Stimulated activated CD4-positive, alpha-beta T cell treated with anti-CD3 and anti-CD28 coated beads, Interleukin-15, amount 100 ng/mL, for 24 hours (primary cell): ENCODE measurements at places on chromosomes 3 and 15.

GRCh38 chr3:160035757-160036156 lies 47.1 kb downstream of the IL12A start:
- no peak for DNase-seq

GRCh38 chr3:181726351-181727330 lies 14.9 kb downstream of the SOX2 start:
- no peak for DNase-seq

DNA sequence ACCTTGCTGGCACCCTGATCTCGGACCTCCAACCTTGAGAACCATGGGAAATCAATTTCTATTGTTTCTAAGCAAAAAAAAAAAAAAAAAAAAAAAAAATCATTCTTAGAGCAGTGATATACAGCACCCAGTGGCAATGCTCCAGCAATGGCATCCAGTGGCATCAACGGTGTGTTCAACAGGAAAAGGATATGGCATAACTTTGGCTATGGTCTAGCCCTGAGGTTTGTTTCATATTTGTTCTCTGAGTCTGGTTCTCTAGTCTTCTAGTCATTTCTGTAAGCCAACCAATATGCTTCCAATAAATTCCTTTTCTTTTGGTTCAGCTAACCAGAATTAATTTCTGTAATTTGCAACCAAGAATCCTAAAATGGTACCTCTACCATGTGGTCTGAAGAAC lies 19.2 kb downstream of the DENND4A start:
- no peak for DNase-seq

DNA sequence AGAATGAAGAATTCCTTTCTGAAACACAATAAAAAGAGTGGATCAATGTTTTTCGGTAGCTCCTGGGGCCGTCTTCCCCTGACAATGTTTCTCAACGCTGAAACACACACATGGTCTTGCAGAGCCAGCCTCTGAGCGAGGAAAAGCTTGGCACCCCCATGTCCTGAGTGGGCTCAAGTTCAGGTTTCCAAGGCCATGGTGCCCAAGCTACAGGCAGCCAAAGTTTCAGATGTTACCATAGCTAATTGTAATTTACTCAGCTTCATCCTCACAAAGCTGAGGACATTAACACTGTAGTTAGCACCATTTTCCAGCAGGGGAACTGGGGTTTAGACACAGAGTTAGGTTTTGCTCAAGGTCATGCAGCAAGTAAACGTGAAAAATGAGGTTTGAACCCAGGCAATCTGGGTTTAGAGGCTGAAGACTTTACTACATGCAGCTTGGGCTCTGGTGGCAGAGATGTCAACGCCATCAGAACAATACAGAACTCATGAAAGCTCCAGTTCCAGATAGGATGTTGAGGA lies 199.1 kb downstream of the TJP1 start:
- DNase-seq, result no peak

GRCh38 chr15:34155859-34156258 lies 54.0 kb downstream of the PGBD4 start:
- no peak for DNase-seq

DNA sequence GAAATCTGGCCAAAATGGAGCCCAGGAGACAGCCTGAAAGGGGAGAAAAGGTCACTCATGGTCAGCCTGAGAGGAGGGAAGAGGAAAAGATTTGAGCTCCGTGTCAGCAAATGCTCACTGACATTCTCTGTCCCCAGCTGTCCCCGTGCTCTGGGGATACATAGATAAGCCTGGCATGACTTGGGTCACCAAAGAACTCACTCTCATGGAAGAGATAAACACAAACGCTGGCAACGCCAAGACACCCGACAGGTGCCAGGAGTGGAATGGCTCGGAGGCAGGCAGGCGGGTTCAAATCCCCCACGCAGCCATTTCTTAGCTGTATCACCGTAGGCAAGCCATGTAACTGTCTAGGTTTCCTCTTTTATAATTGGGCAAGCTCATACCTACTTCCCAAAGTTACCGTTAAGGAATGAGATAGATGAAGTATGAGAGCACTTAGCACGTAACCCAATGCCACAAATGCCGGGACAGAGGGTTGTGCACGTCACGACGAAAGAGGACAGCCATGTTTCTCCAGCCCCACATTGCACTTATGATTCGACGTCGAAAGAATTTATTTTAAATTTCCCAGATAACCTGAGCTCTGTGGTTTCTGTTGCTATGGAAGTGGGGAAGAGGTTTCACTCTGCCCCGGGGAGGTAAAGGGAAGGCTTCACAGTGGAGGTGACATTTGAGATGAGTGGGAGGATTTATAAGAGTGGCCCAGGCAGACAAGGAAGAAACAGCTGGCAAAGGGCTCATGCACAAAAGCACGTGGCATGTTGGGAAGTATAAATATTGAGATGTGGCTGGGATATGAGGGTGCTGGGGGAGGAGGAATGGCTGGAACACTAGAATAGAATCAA lies 41.4 kb upstream of the TSEN2 start:
- no peak for DNase-seq

DNA sequence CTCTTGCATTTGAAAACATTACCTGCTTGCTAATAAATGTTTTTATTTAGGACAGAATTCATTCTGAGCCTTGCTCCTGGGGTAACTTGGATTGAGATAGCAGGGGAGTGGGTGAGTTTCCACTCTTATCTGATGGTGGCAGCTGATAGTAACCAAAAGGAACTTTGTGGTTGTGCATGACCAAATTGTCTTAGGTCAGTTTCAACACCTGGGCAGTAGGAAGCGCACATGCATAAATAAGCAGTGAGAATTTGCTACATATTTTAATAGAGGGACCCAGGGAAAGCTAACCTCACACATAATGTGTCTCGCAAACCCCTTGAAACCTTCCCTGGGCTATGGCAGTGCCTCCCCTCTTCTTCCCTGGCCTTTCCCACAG lies 65.4 kb upstream of the XCR1 start:
- DNase-seq, result no peak

DNA sequence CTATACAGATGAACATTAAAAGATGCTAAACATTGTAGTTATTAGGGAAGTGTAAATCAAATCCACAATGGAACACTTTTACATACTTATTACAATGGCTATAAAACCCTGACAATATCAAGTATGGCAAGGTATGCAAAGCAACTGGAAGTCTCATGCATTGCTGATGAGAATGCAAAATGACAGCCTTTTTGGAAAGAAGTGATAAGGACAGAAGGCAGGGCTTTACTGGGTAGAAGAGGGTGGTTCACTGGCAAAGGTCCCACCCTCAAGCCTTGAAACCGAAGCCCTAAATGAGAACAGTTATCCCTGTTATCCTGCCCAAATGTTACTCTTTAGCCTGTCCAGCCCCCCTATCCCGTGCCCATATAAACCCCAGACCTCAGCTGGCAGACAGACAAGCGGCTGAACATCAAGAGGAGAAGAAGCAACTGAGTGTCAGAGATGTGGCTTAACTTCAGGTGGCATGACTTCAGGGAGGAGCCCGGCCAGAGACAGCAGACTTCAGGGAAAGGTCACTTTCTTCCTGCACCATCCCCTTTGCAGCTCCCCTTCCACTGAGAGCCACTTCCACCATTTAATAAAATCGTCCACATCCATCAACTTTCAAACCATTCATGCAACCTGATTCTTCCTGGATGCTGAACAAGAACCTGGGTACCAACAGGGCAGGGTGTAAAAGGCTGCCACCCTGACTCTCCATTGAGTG lies 732 bp upstream of the GCSAM start:
- no peak for DNase-seq

DNA sequence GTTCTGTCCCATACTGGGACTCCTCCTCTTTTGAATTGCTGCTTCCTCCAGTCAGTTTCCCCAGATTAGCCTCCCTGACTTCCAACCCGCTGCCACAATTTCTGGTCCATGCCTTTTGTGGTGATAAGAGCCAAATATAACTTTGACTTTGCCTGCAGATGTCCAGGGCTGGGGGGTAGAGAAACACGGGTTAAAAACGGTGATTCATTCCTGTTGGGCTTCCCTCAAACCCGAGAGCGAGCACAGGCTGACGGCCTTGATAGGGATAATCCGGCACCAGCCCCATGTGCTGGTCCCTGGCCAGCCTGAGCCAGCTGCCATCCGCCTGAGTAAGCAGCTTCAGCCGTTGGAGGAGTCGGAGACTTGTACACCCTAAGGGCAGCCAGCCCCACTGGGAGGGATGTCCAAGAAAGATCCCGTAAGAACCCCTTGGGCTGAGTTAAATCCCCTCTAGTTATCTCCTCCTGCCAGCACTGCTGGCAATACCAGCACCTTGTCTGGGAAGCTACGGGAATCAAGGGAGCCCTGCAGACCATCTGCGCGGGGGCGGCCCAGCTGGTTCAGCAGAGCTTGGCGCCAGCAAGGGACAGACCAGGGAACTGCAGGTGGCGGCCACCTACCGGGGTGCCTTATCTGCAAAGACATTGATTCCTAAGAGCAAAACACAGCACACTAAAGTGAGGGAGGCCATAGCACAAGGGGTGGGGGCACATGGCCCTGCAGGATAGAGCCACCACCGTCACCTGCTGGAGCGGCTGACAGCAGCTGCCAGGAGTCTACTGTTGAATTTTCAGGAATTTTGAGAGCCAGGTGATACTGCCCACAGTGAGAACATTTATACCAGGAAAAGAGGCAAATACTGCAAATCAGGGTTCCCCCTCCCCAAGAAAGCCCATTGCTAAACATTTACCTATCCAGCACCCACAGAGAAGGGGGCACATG lies 18.1 kb downstream of the CSPG4 start:
- peak; percentile 19 for DNase-seq

- no peak for DNase-seq
Observed at GRCh38 chr3:117920253-117920898, 1114.3 kb downstream of the IGSF11 start.

GRCh38 chr3:182760576-182761164 lies 32.6 kb upstream of the ATP11B start:
- no peak for DNase-seq

DNA sequence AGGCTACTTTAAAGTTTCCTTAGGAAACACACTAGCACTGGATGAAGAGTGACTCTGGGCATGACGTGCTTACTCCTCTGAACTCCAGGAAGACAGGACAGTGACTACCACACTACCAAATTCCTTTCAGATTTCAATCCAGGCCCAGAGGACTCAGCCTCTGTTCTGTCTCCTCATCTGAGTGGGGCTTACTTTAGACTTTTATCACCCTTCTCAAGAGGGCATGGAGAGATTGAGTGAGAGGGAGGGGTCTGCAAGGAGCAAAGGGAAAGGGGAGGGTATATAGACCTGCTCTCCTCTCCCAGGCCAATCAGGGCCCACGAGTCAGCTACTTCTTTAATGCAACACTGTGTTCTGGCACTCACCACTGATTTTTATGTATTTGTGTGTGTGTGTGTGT lies 29.4 kb upstream of the RSL24D1 start:
- no peak for DNase-seq

GRCh38 chr3:156207802-156208685 lies 87.7 kb downstream of the KCNAB1 start:
- no peak for DNase-seq

GRCh38 chr15:68684476-68684875 lies 105.7 kb downstream of the CORO2B start:
- DNase-seq, result no peak

DNA sequence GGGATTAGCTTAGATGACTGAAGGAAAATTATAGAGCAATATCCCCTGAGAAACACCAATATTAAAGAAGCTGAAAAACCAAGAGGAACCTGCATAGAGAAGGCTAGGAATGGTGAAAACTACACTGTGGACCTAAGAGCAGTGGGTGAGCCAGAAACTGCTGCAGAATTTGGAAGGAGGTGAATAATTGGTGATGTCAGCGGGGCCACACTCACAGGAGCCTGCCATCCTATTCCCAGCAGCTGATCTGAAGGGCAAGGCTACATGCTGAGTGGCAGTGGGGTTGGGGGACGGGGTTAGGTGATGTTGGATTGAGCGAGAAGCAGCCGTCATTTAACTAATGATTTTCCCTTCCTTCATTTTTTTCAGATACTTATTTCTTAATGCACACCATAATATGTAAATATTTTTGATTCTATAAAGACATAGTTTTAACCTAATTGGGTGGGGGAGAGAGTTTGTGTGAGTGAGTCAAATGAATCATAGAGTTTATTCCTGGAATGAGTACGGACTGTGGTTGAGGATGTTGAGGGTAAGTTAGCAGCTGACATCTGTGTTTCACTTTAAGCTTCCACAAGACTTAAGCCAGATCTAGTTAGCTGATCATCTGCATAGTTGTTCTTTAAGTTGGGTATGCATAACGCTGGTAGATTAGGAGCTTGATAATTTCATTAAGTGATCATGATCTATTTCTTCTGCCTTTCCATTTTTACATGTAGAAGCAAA lies 222.8 kb downstream of the PTPRG start:
- no peak for DNase-seq

DNA sequence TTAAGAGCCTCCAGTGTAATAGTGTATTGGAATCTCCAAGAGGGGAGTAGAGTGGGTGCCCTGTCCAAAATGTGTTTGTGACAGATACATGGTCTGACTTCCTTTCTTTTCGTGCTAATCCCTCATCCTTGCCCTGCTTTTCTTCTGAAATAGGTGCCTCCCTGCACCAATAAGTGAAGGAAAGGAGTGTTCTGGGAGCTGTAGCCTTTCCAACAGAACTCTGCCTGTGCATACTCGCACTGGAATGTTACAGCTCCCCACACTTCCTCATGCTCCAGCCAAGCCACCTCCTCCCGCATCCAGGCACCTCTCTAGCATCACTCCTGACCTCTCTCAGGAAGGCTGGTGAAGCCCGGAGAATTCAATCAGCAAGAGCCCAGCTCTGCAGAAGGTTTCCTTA lies 478.0 kb downstream of the GABRG3 start:
- no peak for DNase-seq

- no peak for DNase-seq
Observed at GRCh38 chr3:94671078-94671477, 608.2 kb downstream of the NSUN3 start.

GRCh38 chr15:86837294-86838061 lies 757.8 kb downstream of the AGBL1 start:
- DNase-seq, result no peak

DNA sequence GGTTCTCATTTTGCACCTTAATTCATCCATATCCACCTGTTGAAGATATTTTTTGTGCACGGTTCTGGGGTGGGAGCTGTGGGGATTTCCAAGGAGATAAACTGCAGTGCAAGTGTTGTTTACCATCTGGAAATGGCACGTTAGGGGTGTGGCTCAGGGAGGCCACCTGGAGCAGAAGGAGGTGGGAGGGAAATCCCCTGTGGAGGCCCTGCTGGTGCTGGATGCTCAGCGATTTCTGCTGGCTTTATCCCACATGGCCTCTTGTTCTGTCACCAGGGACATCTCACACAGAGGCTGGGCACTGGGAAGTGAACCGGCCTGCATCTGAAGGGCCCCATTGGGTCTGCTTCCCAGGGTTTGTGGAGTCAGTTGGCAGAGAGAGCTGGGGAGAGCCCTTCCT lies 24.3 kb downstream of the TRPM1 start:
- no peak for DNase-seq

GRCh38 chr15:43214592-43215295 lies 6.1 kb downstream of the EPB42 start:
- DNase-seq, result no peak

- DNase-seq, result no peak
Observed at GRCh38 chr3:147813256-147813655, 404.1 kb downstream of the ZIC1 start.

DNA sequence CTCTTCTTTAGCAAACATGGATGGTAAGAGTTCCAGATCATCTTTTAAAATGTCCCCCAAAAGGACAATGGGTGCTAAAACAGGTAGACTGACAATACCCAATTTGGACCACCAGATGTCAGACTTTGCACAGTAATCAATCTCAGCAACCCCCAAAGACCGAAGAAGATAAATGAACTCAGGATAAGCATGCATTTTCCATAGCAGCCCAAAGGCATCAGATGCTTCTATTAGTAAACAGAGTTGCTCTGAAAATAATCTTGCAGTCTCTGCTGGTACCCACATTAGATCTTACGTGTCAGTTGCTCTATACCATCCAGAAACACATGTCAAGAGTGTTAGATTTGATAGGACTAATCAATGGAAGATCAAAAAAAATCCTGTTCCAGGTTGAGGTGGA lies 20.6 kb downstream of the MYH15 start:
- DNase-seq, result peak; percentile 27
